SW 1271 (cell line): ENCODE measurements at places on chromosomes 5 and 9.

GRCh38 chr5:145295236-145295835 is 539.8 kb downstream of the PRELID2 start:
- no peak for DNase-seq

- peak; percentile 84 for DNase-seq
Measured at GRCh38 chr5:28808967-28809810, 1770.8 kb upstream of the CDH9 start.

- DNase-seq, result peak; percentile 32
Measured at GRCh38 chr5:1011226-1011631, 2.6 kb downstream of the NKD2 start.

DNA sequence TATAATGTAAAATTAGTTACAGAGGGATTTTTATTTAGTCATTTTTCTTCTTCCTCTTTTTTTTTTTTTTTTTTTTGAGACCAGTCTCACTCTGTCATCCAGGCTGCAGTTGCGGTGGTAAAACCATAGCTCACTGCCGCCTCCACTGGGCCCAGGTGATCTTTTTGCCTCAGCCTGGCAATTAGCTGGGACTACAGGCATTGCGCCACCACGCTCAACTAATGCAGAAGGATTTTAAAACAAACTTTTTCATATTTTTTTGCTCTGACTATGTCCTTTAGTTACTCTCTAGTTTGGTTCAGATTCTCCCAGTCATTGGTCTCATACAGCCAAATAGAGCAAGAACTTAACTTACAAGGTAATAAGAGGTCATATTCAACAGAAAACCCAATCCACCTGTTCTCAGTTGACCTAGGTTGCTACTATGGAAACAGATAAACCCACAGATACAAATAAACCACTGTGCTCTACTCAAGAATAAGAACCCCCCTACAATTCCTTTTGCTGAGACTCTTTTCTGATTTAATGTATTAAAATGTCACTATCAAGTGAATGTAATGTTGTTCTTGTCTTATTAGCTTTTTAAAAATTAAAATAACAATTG is 50.1 kb upstream of the TTC39B start:
- no peak for DNase-seq

DNA sequence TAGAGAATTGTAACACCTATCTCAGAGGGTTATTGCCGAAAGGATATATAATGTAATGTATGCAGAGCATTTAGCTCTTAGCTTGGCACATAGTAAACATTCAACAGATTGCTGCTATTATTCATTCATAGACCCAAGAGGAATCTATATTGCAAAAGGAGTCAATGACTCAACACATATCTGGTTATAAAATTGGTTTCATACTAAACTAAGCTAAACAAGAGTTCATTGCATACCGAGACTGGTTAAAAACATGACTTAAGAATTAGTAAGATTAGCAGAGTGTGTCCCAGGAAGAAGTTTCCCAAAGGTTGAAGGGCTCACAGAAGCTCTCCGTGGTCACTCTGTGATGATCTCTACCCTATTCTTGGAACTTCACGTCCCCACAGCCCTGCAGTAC is 339.6 kb upstream of the CCNH start:
- no peak for DNase-seq

DNA sequence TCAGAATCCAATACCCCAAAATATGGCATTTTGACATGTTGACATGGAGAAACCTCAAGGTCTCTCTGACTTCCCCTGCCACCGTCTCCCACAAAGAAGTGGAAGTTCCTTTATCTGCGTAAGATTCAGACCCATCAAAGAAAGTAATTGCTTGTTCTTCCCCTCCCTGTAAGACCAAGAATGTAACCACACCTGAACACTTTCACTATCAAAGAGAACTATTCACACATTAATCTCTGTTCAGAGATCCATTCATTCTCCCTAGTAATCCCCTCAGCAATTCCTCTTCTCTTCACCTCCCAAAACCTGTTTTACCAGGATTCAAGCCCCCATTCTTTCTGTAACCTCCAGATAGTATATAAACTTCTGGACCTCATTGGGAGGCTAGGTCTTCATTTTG is 4.1 kb upstream of the SLC1A1 start:
- DNase-seq, result no peak

GRCh38 chr5:64693636-64694035 is 3.3 kb downstream of the SHISAL2B start:
- DNase-seq, result no peak
